ENCODE measurements at places on chromosomes 12 and 14.

GRCh38 chr12:64793610-64794009, 30.8 kb upstream of the TBC1D30 start:
- DNase-seq: no peak

GRCh38 chr14:21846227-21846885, 172.7 kb upstream of the OR4E1 start:
- DNase-seq: peak; percentile 25

DNA sequence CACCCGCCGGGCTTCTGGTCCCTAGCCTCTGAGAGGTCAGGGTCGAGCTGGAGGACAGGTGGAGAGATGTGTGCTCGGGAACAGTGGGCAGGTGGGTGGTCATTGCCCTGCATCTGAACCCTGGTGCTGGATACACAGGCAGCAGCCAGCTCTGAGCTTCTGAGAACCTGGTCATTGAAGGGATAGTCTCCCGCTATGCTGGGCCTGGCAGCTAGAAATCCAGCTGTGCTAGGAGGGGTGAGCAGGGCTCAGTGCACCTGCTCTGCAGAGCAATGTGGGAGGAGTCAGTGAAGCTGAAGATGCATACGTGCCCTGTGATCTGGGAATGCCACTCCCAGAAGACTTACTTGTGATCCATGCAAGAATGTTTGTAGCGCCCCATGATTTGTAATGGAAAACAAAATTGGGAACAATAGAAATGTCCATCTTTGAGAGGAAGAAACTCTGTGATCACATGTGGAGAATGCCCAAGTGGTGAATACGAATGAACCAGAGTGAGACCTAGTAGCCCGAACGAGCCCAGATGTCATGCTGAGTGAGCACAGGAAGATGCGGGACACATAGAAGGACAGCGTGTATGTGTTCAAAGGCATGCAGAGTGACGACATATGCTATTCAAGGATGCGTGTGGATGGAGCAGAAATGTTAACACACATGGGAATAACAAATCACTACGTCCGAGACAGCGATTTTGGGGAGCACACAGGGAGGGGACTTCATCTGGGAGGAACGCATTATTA, 63.4 kb downstream of the AACS start:
- DNase-seq: no peak

DNA sequence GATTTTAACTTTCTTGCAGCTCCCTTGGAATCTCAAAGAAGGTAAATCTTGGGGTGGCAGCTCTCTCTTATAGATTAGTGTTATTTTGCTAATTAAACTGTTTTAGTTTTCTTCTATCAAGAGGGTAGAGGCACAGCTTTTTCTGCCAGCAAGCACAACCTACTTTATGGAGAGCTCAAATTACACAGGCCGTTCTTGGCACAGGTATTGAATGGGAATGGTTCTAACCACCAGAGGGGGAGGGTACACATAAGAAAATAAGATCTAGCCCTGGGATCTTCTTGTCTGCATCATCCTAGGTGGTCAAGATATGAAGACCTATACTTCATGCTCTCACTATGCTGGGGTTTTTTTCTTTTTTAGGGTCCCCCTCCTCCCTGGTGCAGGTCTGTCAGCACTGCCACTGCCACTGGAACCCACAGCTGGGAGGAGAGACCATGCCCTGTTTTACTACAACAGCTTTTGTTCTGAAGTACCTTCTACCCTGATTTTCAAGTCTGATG, 48.6 kb upstream of the STAC3 start:
- no peak for DNase-seq

GRCh38 chr12:28079539-28079938, 107.0 kb upstream of the PTHLH start:
- DNase-seq: no peak

GRCh38 chr12:43957732-43958372, 122.0 kb downstream of the TMEM117 start:
- peak; percentile 61 for DNase-seq

GRCh38 chr12:3727354-3727753, 25.6 kb downstream of the CRACR2A start:
- no peak for DNase-seq

- no peak for DNase-seq
Measured at GRCh38 chr14:68842298-68842697, 49.4 kb upstream of the ZFP36L1 start.

DNA sequence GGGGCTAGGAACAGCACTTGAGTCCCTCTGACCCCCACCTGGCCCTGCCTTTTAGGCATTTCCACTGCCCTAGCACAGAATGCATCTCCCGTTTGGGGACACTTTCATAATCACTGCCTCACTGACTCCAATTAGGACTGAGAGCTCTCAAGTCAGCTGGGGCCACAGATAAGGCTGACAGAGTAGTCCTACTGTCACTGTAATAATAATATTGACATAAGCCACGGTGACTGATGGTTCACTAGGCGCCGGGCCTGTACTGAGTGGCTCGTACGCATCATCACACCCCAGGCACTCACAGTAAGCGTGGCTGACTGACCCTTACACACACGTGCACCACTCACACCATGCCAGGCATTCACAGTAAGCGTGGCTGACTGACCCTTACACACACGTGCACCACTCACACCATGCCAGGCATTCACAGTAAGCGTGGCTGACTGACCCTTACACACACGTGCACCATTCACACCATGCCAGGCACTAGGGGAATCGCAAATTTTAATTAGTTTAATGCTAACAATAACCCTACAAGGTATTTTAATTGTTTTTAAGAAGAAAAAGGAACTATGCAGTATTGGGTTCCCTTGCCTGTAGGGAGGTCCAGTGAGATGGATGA, 87.7 kb downstream of the CHGA start:
- peak; percentile 52 for DNase-seq

- DNase-seq: no peak
Measured at GRCh38 chr14:39998854-39999253, 566.6 kb upstream of the FBXO33 start.

- no peak for DNase-seq
Measured at GRCh38 chr14:31057035-31057434, 30.9 kb upstream of the STRN3 start.

DNA sequence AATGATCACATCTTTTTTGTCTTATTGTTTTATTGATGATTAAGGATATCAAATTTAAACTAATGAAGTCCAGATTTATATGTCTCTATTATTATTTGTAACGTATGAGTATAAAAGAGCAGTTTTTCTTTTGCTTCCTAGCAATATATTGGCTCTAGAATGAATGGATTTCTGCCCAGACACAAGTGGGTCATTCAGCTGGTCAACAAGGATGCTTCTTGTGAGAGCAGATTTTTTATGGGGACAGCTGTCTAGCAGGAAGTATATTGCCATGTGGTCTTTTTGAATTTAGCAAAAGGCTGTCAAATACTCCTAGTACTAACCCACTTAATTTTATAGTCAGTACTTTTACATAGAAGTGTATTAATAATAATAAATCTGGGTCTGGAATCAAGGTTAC, 1071.1 kb upstream of the FLRT2 start:
- no peak for DNase-seq

DNA sequence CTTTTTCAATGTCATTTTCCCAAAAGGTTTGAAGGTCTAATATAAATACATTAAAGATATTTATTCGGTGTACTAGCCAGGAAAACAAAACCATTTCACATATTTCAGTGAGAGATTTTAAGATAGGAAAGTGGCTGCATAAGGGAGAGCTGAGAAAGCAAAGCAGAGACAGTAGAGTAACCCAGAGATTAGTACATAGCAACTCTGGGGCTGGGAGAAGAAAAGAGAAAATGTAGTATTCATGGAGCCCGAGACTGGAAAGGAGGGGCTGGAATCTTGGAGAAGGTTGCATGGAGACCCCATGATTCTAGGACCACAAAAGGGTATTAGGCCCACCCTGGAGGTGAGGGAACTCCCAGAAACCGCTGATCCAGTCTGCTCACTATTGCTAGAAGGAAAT, 236.9 kb downstream of the PAWR start:
- no peak for DNase-seq

DNA sequence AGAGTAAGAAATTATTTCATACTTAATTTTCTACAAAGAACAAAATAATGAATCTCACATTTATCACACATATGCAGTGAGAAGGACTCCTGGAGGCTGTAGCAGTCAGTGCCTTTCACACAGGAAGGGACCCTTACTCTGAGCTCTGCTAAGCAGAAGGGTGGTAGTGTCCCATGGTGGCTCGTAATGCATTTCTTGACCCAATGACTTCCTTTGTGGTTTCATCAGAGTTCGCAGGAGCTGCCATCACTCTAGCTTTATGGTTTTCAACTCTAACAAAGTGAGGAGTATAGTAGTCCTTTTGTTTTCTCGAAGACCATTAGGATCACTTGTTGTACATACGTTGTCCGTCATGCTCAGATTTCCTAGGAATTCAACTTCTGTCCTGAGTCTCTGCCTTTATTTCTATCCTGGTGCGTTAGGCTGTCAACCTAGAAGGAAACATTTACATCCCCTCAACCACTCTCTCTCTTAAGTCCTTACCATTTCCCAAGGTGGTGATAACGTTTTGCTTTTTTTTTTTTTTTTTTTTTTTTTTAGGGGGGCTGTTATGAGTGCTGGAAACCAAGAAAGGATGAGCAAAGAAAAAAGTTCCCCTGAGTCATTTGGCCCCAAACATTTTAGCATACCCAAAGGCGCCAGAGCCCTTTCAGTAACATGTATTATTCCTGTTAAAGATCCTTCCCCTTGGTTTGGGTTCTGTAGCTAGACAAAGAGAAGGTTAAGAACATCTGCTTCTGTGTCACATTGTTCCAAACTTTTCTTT, 37.2 kb downstream of the GABARAPL1 start:
- no peak for DNase-seq

DNA sequence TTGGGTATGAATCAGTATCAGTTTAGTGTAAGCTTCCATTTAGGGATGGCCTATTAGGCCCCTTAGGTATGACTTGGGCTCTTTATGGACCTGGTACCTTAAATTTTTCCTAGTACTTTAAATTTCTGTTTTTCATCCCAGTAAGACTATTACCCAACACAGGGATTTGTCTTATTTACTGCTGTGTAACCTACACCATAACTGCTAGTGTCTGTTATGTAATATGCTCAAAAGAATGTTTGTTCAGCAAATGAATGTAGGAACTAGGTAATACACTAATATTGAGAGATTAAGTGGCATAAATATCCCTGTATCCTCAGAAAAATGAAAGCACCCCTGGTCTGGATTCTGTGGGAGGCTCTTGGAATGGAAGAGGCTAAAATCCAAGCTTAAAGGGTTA, 63.7 kb upstream of the YARS2 start:
- DNase-seq: no peak

- no peak for DNase-seq
Measured at GRCh38 chr12:120413901-120414695, 23.8 kb upstream of the COX6A1 start.

- DNase-seq: no peak
Measured at GRCh38 chr12:68118096-68118755, 41.3 kb downstream of the IFNG start.

GRCh38 chr12:30845676-30846075, 80.9 kb upstream of the TSPAN11 start:
- no peak for DNase-seq

GRCh38 chr14:72828604-72829003, 65.3 kb downstream of the DPF3 start:
- no peak for DNase-seq

GRCh38 chr12:15854916-15855315, 27.3 kb upstream of the STRAP start:
- peak; percentile 47 for DNase-seq

GRCh38 chr12:97216848-97217247, 245.8 kb upstream of the RMST start:
- no peak for DNase-seq

DNA sequence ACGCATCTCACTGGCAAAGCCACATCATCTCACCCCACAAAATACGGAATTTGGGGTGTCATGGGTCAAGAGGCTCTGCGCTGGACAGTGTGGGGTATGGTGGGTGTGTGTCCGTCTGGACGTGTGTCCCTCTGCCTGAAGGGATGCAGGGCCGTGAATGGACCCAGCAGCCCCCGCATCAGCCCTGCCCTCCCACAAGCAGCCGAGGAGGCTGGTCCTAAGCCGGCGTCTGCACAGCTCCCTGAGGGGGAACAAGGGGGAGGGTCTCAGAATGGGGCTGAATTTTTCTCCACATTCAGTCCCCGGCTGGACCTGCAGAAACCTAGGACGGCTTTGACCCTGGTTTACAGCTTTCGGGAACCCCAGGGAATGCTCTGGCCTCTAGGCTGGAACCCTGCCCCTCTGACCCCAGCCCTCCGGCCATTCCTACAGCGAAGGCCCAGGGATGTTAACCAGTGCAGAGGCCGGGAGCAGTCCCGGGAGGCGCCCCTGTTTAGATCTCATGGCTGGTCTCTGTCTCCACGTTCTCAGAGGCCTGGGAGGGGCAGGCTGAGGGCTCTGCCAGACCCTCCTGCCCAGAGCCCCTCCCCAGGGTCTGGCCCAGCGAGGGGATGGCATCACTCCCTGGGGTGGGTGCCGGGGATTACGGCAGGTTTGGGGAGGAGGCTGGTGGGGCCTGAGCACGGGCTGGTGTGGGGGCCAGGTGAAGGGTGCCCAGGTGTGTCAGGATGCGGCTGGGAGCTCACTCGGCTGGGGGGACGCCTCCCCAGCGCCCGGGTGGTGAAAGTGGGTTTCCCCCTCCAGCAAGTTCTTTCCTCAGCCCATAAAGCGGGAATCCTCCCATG, 156.5 kb upstream of the C14orf180 start:
- no peak for DNase-seq

- peak; percentile 35 for DNase-seq
Measured at GRCh38 chr12:51847643-51848325, 734 bp downstream of the FIGNL2 start.

DNA sequence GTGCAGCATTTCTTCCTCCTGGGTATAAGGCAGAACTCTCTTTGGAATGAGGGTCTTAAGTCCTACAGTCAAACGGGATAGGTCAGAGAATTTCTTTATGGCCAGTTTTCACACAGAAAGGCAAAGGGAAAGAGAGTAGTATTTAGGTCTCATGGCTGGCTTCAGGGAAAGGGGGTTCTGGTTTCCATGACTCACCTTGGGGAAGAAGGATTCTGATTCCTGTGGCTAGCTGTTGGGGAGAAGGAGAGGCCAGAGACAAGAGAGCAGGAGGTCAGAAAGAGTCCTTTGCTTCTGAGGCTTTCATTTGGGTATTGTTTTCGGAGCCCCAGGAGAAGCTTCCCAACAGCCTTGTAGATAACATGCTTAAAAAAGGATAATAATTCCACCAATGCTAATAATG, 332.5 kb downstream of the NPAS3 start:
- peak; percentile 18 for DNase-seq

DNA sequence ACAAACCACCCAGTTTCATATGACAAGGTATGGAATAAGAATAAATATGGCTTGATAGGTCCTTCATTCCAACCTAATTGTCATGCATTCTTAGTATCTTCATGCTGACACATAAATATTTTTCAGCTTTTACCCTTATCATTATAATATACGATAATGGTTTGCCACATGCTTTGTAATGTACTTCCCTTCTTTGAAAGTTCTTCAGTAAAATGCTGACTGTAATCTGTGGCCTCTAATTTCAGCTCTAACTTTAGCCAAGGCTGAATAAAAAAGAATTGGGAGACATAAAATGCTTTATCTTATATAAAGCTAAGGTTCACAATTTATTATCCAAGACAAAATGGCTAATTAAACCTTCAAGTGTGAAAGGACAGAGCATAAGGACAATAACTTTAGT, 2.6 kb upstream of the MAP4K5 start:
- DNase-seq: no peak

- no peak for DNase-seq
Measured at GRCh38 chr12:71194657-71195056, 36.9 kb upstream of the TSPAN8 start.

GRCh38 chr14:46008348-46008747, 643.2 kb downstream of the RPL10L start:
- no peak for DNase-seq

- no peak for DNase-seq
Measured at GRCh38 chr14:71244341-71244740, 337.1 kb downstream of the PCNX1 start.

- no peak for DNase-seq
Measured at GRCh38 chr14:81884382-81884781, 350.7 kb upstream of the SEL1L start.
